Chondrocyte (in vitro differentiated cells): ENCODE measurements at places on chromosomes 2 and 18. TPM values are rescaled to one million over a fixed set of nuclear protein-coding genes. Genes with fewer than 3 reads are reported as not detected.
A peak's percentile ranks its signal among the peaks of the same experiment; 100 is the strongest.

HOXD1 gene
- not detected in 3 replicates for total RNA-seq

NT5DC4 gene
- total RNA-seq, result not detected in 3 replicates

IL36A gene
- not detected in 3 replicates for total RNA-seq

CAVIN2 gene
- 1.8 to 5.7 TPM (median 2.2 TPM) in 3 replicates for total RNA-seq

IL1RN gene
- total RNA-seq, result not detected in 3 replicates

NOP58 gene
- 30.0 to 40.5 TPM (median 32.3 TPM) in 3 replicates for total RNA-seq

PIAS2 gene
- 35.9 to 43.6 TPM (median 36.2 TPM) in 3 replicates for total RNA-seq

GRCh38 chr18:78323453-78324197 lies 656.0 kb upstream of the SALL3 start:
- no peak for DNase-seq

DNA sequence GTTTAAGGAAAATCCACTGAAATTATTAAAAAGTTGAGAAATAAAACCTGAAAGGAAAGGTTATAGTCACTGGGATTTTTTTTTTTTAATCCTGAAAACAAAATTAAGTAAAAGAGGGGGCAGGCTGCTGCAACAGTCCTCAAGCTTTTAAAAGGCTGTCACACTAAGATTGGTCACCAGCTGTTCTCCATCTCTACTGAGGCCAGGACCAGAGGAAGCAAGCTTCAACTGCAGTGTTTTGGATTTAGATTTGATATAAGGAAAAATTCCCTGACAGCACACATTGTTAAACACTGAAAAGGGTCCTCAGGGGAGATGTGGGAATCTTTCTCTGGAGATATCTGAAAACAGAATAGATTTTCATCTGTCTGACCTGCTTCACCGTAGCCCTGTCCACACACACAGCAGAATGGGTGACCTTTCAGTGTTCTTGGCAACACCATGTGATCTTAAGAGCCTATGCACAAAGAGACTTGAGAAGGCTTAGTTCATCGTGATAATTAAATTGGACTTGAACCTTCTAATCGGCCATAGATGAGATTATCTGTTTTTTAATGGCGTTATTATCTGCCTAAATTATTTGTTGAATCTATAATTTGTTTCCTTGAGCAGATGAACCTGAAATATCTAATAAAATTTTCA lies 132.0 kb upstream of the BOD1L2 start:
- DNase-seq, result no peak

DNA sequence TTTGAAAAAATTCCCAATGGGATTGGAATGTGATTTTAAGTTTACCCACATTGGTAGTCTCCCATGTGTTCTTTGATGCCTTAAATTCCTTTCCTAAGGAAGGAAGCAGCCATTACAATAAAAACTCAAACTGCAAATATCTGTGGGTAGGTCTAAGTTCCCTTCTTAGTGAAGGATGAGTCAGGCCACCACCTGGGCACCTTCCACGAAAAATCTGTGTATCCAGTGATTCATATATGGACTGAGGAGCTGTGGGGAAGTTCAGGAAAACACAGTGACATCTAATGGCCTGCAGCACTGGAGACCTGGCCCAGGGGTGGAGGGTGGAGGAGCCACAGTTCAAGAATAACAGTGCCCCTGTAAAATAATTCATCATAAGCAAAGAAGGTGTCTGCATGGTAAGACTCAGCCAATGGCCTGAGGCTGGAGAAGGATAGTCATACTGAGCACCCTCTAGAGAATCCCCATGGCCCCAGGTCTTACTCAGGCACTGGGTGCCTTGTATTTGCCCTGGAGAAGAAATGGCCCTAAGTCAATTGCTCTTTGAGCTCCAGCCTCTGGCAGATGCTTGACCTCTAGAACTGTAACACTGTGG lies 248.6 kb downstream of the SP3 start:
- no peak for DNase-seq

DNA sequence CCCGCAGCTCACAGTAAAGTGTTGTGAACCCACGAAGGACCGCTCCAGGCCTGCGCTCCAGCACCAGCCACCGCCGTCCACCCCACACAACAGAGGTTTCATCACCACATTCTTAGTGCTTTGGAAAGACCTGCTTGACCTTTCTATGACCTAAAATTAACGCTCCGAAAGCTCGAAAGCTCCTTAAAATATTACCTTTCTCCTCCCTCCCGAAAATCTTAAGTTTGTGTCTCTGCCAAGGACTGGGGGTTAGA lies 149.2 kb downstream of the TWIST2 start:
- no peak for DNase-seq

- no peak for DNase-seq
These were observed 15.7 kb upstream of the CDH7 start for GRCh38 chr18:65735155-65735554.

DNA sequence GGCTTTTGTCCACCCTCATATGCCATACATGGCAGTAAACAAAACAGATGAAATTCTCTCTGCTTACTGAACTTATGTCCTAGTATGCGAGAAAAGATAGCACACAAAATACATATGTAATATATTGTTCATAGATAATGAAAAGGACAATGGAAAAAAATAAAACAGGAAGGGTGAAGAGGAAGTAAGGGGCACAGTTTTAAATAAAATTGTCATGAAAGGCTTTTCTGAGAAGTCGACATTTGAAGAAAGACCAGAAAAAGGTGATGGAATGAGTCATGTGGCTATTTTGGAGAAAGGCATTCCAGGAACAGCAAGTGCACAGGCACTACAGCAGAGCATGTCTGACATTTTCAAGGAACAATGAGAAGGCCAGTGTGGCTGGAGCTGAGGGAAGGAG lies 56.4 kb downstream of the KCNH7 start:
- no peak for DNase-seq

GRCh38 chr2:169734169-169734847 lies 676 bp downstream of the KLHL23 start:
- no peak for DNase-seq

DNA sequence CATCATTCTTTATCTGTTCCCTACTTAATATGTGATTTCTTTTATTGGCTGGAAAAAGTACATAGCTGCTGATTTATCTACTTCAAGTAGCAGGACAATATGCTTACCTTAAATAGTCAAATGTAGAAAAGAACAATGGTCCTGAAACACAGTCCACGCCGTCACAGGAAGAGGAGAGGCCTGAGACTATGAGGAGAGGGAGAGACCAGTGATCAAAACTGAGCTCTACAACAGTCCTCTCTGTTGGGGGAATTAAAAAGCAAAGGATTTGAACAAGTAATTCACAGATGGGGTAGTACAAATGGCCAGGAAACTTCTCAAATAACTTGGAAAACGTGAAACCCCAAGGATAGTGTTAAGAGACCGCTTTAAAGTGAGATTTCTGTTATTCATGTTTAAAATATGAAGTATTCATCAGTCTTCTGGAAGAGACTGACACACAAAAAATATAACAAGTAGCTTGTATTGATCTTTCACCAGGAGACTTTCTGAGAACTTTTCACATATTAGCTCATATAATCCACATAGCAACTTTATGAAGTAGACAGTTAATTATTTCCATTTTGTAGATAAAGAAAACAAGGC lies 20.2 kb downstream of the SCYGR8 start:
- DNase-seq, result no peak

DNA sequence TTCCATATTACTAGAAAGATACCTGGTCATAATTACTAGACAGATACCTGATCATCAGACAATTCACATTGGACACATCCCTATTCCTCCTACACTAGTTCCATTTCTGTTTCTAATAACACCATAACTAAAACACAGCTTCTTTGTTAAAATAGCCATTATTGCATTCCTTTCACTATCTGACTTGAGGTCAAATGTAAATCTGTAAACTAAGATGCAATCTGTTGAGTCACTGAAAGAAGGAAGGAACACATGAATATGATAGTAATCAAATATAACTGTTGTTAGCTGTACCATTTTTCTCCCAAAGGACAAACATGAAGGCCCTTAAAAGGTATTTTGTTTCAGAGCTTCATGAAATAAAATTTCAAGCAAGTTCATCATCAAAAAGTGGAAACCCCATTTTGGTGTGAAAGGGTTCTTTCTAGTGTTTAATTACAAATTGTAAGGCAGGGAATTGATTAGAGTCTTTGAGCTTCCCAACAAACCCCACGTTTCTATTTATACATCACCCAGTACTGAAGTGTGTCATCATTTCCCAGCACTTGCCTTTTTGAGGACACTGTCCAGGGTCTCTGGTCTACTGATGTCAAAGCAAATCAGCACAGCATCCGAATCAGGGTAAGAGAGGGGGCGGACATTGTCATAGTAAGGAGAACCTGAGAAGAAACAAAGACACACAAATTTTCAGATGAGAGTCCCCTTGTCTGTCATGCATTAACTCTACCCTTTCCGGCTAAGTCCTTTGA lies 13.0 kb downstream of the RND3 start:
- DNase-seq, result no peak

- peak; percentile 91 for DNase-seq
These were observed 29.0 kb downstream of the ANO7 start for GRCh38 chr2:241217320-241218031.

GRCh38 chr2:201955702-201956141 lies 77.9 kb upstream of the FZD7 start:
- peak; percentile 51 for DNase-seq

- no peak for DNase-seq
These were observed 6.0 kb downstream of the TXNL1 start for GRCh38 chr18:56632070-56633022.

- DNase-seq, result no peak
These were observed 1.4 kb downstream of the GMPPA start for GRCh38 chr2:219500135-219500534.

GRCh38 chr2:37324786-37325624 lies at the start of gene PRKD3:
Gene PRKD3 (minus strand): TSS chr2:37324833. CDS start chr2:37316524, 8,309 bp downstream.
- peak; percentile 89 for DNase-seq

GRCh38 chr2:221883976-221884375 lies 311.9 kb upstream of the EPHA4 start:
- no peak for DNase-seq

GRCh38 chr2:202110491-202110890 lies 37.4 kb downstream of the KIAA2012 start:
- no peak for DNase-seq
